T-helper 17 cell (primary cell): ENCODE measurements at places on chromosomes 1 and 21.

- no peak for DNase-seq
Observed at GRCh38 chr1:233005156-233005555, 54.7 kb downstream of the NTPCR start.

GRCh38 chr1:209912306-209912705 is 25.7 kb upstream of the SYT14 start:
- no peak for DNase-seq

- no peak for DNase-seq
Observed at GRCh38 chr1:167484726-167485502, 33.4 kb downstream of the CD247 start.

GRCh38 chr1:97599447-97599846 is 321.4 kb downstream of the DPYD start:
- DNase-seq, result no peak

DNA sequence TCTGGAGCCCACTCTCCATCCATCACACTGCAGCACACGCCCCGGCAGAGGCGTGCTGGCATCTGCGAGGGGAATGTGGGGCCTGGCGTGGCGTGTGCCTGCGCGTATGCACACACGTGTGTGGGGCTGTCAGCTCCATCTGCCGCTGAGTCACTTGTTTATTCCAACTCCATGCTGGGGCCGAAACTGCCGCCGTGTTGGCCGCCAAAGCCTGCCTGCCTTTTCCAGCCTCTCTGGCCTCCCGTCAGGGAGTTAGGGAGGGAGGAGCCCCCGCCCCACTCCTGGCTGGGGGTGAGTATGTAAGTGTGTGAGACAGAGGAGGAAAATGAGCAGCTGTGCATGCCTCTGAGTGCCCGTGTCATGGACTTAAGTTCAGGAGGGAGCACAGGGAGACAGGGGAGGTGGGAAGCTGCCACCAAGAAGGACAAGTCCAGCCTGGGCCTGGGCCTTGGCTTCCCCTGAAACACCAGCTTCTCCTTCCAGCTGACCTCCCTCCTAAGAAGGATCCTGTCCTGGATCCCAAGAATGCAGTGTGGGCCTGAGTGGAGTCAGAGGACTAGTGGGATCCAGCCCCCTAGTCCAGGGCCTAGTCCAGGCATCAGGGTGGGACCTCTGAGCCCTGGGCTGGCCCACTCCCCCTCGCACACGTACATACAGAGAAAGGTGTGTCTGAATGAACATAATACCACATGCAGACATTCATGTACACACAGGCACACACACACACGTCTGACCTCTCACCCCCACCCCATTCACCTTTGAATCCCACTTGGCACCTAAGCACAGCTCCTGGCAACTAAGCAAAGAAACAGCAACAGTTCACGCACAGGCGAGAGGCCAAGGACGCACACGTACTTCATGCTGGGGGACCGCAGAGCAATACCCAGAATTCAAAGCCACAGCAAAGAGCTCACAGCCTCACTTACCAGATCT is 24.7 kb downstream of the MEF2D start:
- no peak for DNase-seq

DNA sequence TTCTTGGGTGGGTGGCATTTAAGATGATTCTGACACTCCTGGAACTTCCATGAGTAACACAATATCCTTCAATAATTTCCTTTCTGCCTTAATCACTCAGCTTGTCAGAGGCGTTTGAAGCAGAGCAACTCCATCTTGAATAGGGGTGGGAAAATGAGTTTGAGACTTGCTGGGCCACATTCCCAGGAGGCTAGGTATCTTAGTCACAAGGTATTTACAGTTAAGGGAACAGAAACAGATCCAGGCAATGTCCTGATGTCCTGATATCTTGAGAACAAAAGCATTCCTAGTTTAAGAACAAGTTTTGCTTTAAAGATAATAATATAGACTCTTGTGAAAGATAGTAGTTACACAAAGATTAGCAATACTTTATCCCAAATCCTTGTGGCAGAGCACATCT is 76.6 kb upstream of the KIAA0040 start:
- DNase-seq, result no peak
